ENCODE measurements at places on chromosomes 4 and X. TPM values are rescaled to one million over a fixed set of nuclear protein-coding genes. Genes with fewer than 3 reads are reported as not detected.

The AMMECR1 gene
- 5.7 TPM for total RNA-seq

GRCh38 chrX:16970977-16971376 is 24.5 kb downstream of the REPS2 start:
- DNase-seq = no peak

GRCh38 chr4:180449395-180449956 is 1793.7 kb upstream of the TENM3 start:
- no peak for DNase-seq

- DNase-seq = no peak
Observed at GRCh38 chr4:37847311-37847884, 20.9 kb downstream of the PGM2 start.

Data from cerebellum (tissue), 4 donors.